ENCODE measurements at places on chromosomes 4 and X.

DNA sequence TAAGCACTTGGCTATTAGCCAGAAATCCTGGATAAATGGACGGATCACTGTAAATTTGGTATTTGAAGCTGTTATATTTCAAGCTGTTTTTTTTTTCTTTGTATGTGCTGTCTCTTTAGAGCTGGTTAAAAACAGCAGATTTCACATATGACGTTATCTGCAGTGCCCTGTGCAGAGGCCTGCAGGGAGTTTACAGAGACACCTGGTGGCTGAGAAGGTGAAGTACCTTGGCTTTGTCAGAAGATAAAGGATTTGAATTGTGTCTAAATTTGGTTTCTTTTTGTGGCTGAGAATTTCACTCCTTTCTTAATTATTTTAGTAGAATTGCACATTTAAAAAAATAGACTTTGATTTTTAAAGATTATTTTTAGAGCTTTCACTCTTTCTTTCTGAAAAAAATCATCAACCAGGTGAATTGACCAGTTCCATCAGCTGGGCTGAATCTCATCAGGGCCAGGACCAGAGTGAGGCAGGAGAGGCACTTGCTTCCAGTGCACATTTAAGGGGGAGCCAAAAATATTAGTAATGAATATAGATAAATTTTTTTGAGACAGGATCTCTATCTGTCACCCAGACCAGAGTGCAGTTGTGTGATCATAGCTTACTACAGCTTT is 9.6 kb upstream of the CHRNA9 start:
- peak; percentile 42 for DNase-seq

GRCh38 chr4:132382243-132382642 is 766.9 kb upstream of the PCDH10 start:
- DNase-seq, result no peak

- DNase-seq, result no peak
Observed at GRCh38 chrX:53481093-53481492, 46.9 kb upstream of the HSD17B10 start.

- DNase-seq, result no peak
Observed at GRCh38 chrX:34813618-34814017, 129.0 kb upstream of the FAM47B start.

- no peak for DNase-seq
Observed at GRCh38 chr4:26525136-26525770, 35.0 kb upstream of the CCKAR start.

DNA sequence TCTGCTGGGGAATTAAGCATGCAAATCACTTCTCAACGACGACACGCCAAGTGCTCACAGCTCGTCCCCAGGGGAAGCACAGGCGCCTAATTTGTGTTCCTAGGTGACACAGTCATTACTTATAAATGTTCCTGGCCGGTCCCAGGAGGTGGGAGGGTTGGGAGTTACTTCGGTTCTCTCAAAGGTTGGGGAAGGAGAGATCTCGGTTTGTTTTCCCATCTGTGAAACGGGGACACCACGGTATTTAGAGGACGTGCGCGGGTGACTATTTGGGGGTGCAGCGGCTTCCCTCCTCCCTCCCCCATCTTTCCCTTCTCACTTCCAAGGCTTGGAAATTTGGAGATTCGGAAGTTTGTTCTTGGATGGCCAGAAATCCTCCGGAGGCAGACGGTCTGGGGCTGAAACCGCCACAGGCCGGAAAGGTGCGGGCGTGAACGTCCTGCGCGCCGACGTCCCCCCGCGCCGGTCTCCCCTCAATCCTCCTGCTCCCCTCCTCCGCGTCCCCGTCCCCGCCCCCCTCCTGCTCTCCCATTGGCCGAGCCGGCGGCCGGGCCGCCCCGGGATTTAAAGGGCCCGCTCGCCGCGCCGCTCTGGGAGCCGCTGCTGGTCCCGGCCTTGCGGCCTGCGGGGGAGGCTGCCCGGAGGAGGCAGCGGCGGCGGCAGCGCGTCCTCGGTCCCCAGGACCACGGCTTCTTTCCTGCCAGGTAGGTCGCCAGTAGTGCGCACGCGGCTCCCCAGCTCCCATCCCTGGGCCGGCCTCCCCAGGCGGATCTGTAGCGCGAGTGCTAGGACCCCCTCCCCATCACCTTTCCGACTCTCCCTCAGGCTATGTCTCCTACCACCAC is at the start of gene PORCN:
Gene PORCN (plus strand): TSS at position 593 of the 845 bp plus-strand sequence. CDS start 829 bp downstream, outside the sequence.
- DNase-seq, result peak; percentile 78

GRCh38 chr4:153060196-153060595 is 124.1 kb downstream of the FHDC1 start:
- no peak for DNase-seq

DNA sequence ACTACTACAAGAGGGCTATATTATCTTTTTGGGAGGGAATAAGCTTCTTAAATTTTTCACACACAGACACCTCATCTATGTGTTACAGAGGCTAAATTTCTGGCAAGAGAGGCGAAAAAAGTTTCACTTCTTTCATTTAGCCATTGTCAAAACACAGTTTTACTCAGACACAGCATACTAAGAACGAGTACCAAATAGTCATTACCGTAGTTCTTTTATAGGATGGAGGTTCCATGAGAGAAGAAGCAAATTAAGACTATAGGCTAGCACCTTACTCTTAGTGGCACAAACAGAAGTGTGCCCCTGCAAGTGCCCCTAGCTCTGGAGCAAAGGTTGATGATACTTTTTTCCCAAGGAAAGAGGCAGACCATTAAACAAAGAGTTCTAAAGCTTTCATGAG is 26.2 kb downstream of the UGT2B7 start:
- DNase-seq, result no peak

- DNase-seq, result no peak
Observed at GRCh38 chrX:110145854-110146253, 142.9 kb downstream of the TMEM164 start.

- DNase-seq, result no peak
Observed at GRCh38 chrX:71227370-71228062, 4.5 kb downstream of the GJB1 start.

GRCh38 chrX:74117962-74118902 is 185.7 kb upstream of the ZCCHC13 start:
- no peak for DNase-seq

- no peak for DNase-seq
Observed at GRCh38 chr4:85946821-85947220, 413.0 kb downstream of the MAPK10 start.

GRCh38 chr4:8349664-8350236 is 80.2 kb downstream of the HTRA3 start:
- DNase-seq, result peak; percentile 4

DNA sequence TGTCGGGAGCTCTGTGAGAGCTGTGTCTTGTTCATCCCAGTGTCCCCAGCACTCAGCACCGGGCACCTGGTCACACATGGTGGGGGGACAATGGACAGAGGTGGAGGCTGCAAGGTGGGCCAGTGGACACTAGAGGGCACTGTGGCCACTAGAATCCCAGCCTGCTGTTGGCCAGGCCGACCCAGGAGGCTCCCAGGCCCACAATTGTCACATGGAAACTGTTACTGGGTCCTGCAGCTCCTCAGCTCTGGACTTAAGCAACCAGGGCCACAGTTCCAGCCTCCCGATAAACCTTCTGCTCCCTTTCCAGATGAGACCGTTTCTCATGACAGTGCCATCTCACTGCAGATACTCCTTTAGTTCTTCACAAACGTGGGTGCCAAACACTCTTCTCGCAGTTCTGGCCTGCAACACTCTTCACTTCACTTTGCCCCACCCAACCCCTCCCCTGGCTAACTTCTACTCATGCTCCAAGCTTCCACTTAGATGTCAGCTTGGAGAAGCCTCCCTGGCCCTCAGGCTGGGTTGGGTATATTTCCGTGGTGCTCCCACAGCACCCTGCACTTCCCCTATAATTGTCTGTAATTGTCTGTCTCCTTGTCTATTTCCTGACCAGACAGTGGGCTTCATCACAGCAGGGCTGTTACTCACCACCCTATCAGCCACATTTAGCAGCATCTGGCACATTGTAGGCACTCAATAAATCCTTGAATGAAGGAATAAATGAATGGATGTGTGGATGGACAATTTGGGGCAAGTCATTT is 3.5 kb upstream of the IQSEC2 start:
- peak; percentile 65 for DNase-seq

GRCh38 chr4:5905714-5906113 is 12.8 kb upstream of the CRMP1 start:
- no peak for DNase-seq

GRCh38 chrX:124217304-124218251 is 114.9 kb upstream of the TEX13D start:
- DNase-seq, result peak; percentile 62

- DNase-seq, result no peak
Observed at GRCh38 chr4:68410643-68411042, 36.6 kb upstream of the TMPRSS11E start.

- no peak for DNase-seq
Observed at GRCh38 chr4:61864286-61864685, 664.2 kb downstream of the ADGRL3 start.

DNA sequence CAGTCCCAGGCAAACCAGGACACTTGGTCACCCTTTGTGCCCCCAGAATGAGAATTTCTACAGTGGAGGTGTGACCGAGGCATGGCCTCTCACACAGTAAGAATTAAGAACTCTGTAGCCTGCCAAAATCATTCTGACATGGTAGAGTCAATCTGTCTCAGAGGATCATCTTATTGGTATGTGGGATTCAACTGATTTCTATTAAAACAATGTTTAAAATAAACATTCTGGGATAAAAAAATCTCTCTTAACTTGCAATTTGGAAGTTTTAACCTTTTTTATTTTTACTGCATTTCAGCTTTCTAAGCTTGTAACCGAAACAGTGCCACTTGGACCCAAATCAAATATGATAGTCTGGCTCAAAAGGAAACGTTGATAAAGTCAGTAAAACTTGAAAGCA is 165.4 kb upstream of the LDB2 start:
- no peak for DNase-seq

DNA sequence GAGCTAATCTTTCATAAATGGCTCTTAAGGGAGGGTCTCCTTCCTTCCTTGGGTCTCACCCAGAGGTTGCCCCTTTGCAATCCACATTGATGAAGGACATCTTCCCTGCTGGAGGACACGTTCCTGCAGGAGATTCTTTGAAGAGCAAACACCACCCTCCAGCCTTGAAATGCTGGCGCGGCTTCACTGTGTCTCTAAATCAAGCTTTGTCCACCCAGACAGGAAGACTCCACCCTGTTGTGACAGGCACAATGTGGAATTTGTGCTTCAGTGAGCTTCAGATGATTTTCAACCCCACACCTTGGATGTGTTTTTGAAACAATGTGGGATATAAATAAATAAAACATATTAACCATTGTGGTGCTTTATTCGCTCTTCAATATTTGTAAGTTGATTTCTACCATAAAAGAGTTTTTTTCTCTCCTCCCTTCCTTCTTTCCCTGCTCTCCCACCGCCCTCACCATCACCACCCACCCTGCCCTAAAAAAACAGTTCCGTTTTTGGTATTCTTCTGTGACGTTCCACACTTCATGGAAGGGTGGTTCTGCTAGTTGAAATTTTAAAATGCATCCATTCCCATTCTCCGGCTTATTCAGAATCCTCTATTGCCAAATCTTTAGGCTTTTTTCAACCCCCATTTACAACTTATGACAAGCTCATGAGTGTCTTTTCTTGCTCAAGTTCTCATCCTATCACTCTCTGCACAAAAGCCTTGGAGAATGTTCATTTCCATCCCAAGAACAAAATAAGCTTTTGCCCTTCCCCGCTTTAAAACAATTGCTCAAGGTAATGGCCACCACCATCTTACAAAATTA is 264.3 kb downstream of the RAPGEF2 start:
- DNase-seq, result no peak

DNA sequence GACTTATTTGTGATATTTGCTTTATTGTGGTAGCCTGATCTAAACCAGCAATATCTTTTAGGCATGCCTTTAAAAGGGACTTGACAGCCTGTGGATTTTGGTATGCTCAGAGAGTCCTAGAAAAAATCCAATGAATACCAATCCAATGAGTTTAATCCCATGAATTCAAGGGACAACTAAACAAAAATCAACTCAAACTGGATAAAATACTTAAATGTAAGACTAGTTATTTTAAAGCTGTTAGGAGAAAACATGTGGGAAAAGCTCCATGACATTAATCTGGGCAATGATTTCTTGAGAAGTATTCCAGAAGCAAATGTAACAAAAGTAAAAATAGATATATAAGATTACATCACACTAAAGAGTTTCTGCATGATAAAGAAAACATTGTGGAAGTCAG is 711.5 kb upstream of the PITX2 start:
- no peak for DNase-seq

DNA sequence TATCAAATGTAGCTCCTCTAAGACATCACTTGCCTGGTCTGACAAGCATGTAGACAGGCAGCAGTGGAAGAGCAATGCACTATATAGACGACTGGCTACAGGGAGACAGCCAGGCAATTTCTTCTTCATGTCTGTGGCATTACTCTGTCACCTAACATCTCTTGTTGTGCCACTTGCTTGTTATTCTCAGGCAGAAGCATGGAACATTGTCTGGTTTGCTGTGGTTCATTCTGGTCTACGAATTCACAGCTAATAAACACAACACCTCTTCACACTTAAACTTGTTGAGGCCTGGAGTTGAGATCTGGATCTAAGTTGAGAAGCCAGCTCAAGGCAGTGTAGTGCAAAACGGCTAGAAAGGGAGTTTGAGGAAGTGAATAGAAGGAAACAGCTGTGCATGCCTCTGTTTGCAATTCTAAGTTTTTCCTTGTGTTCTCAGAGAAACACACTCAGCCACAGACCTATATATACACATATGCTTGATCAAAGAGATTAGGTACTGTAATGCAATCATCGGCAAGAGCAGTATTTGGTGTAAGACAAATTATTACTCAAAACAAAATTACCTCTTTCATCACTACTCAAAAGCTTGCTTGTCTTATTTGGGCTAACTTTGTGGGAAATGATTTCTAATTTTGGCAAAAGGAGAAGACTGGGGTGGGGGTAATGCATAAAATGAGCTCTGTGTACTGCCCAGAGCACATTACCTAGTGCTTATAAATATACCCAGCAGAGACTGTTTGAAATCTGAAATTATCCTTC is 243.8 kb downstream of the PPP3CA start:
- DNase-seq, result no peak

Measured in activated T-cell treated with anti-CD3 and anti-CD28 coated beads, Interleukin-2, amount 50 U/mL, for 1 hour (primary cell).